ENCODE measurements at places on chromosomes 5 and 9. TPM values are rescaled to one million over a fixed set of nuclear protein-coding genes. Genes with fewer than 3 reads are reported as not detected.

GRCh38 chr9:94002316-94003140, 47.4 kb upstream of the BARX1 start:
- DNase-seq: peak; percentile 77

Gene PCDHGA5
- 0.74 TPM for total RNA-seq

GRCh38 chr5:100550531-100551051, 15.4 kb downstream of the FAM174A start:
- no peak for DNase-seq

Gene RNF208
- total RNA-seq: 0.14 TPM

DNA sequence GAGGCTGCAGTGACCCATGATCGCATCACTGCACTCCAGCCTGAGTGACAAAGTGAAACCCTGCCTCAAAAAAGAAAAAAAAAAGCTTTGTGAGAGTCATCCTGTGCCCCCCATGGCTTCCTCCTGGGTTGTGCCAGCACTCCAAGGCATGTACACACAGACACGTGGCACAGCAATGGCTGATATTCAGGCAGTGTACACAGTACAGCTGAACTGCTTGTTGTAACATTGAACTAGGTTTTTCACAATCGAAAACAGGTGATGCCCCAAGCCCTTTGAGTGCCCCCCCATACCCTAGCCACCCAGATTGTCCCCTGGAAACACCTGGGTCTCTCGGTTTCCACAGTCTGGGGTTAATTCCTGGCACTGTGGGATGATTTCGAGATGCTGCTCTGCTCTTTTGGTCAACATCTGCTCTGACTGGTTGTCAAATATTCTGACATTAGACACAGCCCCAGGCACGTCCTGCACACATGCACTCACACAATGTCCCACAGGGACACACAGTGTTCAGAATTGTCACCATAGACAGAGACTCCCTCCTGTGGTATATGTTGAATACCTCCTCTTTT, 9.2 kb downstream of the SPINK4 start:
- no peak for DNase-seq

DNA sequence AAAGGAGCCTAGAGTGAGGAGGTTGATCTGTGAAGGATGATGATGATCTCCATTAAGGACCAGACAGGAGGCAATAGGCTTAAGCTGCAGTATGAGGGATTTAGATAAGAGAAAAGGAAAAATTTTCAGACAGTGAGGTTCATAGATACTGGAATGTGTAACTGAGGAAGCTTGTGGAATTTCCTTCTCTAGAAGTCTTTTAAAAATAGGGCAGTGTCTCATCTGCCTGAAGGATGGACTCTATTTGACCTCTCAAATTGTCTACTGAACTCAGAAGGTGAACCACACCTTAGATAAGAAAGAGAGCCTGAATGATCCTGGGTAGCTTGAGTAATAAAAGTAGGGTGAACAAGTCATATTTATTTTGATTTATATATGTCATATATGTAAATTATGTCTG, 148.2 kb upstream of the CDKN2B start:
- peak; percentile 20 for DNase-seq

- peak; percentile 39 for DNase-seq
Observed at GRCh38 chr5:150513375-150514309, 5.7 kb downstream of the NDST1 start.

- DNase-seq: no peak
Observed at GRCh38 chr5:67536866-67537265, 340.3 kb upstream of the CD180 start.

Gene GPRIN1
- 8.7 TPM for total RNA-seq

Gene RABGAP1
- total RNA-seq: 62.4 TPM

- peak; percentile 1 for DNase-seq
Observed at GRCh38 chr5:51651476-51651875, 268.2 kb downstream of the ISL1 start.

GRCh38 chr9:25241421-25241820, 436.8 kb downstream of the TUSC1 start:
- DNase-seq: no peak

DNA sequence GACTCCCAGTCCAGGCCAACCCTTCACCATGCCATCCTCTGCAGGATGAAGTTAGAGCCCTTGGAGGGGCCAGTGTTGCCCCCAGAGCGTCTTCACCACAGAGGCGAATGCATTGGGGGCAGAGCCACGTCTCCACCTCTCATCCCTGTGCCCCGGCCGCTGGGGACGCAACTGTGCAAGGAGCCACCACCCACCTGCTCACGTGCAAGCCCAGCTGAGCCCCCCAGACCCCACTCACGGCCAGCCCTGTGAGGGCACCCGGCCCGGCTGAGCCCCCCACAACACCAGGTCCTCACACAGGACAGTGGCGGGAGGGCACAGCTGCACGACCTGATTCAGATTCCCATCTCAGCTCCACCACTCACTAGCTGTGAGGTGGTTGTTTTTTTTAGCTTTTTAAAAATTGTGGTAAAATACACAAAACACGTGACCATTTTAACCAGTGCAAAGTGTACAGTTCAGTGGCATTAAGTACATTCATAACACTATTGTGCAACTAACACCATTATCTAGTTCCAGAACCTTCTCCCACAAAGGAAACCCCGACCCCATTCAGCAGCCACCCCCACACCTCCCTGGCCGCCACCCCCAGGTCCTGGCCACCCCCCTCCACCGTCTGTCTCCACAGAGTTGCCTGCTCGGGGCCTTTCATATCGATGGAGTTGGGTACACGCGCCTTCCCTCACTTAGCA, 33.5 kb upstream of the UBAC1 start:
- DNase-seq: no peak

Gene CTSV
- total RNA-seq: 2.1 TPM

All from dermis blood vessel endothelial cell (primary cell).